A673 (cell line): ENCODE measurements at places on chromosomes 13 and 19. TPM values are rescaled to one million over a fixed set of nuclear protein-coding genes. Genes with fewer than 3 reads are reported as not detected.

INSL3 gene
- total RNA-seq = not detected in 2 replicates

KIR2DL4 gene
- total RNA-seq = not detected in 2 replicates

DNA sequence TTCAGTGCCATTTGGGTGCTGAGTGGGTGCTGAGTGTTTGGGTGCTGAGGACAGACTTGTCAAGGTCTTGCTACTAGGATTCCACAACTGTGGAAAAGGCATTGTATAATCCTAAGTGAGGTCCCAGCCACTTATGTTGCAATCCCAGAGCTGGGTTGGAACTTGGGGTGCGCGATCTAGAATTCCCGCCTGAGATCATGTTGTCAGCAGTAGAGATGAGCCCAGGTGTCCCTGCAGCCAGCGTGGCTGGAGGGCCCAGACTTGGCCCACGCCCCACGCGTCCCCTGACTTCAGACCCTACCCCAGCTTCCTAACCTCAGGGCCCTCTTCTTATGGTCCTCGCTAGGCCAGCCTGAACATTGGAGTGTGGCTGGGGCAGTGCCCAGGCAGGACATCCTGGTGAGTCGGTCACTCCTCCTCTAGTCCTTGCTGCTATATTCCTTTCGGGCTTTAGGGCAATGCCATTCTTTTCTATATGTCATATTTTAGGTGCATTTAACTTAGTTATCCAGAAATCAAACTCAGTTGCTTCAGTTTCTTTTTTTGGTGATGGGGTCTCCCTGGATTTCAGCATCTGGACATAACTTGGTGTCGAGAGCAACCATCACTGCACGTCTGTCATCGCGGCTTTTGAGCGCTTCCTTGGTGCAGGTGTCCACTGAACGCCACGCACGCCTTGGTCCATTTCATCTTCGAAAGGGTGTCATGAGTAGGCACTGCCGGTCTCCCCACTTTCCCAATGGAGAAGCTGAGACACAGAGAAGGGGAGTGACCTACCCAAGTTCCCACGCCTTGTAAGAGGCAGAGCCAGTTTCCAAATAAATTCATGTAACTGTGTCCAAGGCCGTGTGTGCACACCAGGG, 46.4 kb upstream of the F7 start:
- DNase-seq = no peak

DNA sequence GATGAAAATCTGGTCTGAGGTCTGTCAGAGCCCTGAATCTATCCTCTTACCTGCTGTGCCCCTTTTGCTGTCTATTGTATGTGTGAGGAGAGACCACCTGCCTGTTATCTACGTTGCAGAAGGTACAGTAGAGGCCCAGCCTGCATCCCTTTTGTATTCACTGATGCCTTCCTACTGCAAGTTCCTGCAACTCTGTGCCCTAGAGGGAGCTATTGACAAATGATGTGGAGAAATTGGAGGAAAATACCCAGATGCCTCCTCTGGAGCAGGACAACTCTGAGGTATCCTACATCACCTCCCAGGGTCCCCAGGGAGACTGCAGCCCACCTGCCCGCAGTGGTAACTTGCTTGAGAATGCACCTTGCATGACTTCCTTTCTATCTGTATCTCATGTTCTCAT, 33.7 kb downstream of the SIAH3 start:
- no peak for DNase-seq

- DNase-seq = no peak
These were observed 8.1 kb upstream of the ARRDC2 start for GRCh38 chr19:17999684-18000479.
